NCI-H526 (cell line): ENCODE measurements at places on chromosomes 5 and 9.

- DNase-seq = no peak
Observed at GRCh38 chr5:171945066-171945465, 61.4 kb downstream of the FBXW11 start.

DNA sequence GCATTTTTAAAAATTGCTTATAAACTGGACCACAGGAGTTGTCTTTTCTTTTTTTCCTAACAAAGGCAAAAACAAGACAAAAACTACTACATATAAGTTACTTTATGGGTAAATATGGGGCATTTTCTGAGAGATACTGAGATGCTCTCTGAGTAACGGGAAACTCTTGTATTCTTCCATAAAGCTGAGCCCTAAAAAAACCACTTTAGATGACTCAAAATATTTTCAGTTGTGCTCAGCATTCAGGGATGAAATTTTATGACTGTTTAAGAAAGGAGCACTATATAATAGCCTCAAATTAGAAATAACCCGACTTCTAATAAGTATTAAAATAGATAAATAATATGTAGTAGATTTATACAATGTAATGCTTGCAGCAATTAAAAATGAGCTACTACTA is 644.5 kb downstream of the KCTD16 start:
- DNase-seq = no peak

DNA sequence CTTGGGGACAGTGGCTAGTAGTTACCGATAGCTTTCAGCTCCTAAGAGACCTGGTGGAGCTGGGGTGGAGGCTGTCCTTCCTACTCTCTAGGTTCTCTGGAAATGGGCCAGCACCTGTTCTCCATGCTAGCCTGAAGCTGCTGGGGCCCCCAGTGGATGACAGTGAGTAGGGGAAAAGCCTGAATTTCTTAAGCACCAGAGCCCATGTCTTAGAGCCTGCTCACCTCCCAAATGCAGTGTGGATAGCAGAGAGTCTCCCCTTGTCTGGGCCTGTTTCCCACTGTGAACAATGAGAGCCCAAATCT is 105.8 kb downstream of the DAB2IP start:
- no peak for DNase-seq

DNA sequence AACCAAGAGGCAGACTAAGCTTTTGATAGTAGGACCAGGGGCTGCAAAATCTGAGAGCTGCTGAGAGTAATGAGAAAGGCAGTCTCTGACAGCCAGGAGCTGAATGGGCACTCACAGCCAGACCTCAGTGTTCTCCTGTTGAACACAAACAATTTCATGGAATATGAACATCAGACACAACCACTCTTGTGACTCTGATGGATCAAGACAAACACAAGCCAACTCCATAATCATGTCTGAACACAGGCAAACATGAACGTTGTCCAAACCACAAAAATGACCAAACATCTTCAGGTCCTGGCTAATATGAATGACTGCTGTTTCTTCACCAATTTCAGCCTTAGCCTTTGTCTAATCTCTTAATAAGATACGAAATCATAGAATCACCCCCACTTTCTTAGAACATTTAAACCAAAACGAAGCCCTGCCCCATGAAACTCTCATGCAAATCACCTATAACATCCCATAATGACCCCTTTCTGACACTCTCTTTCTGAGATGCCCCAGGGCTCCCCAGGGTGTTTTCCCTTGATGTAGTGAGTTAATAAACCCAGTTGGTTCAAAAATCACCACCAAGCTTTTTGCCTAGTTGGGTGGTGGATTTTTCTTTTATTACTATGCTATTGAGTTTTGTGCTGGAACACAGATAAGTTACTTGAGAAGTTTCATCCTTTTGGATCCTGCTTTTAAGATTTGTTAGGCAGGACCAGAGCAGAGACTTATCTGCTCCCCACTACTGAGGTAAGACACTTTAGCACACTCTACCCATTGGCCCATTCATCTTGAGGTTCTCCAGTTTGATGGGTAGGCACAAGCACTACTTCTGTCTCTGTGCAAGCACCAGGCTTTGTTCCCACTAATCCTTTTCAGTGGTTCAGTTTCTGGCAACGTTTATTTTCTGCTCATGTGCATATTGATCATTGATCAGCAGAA is 5.9 kb upstream of the ERAP2 start:
- DNase-seq = no peak

- no peak for DNase-seq
Observed at GRCh38 chr5:112930082-112930344, 8.0 kb upstream of the REEP5 start.
